ENCODE measurements at places on chromosomes 13 and 19. TPM values are rescaled to one million over a fixed set of nuclear protein-coding genes. Genes with fewer than 3 reads are reported as not detected.
A peak's percentile ranks its signal among the peaks of the same experiment; 100 is the strongest.

Gene MBD3L3
- not detected for total RNA-seq

DNA sequence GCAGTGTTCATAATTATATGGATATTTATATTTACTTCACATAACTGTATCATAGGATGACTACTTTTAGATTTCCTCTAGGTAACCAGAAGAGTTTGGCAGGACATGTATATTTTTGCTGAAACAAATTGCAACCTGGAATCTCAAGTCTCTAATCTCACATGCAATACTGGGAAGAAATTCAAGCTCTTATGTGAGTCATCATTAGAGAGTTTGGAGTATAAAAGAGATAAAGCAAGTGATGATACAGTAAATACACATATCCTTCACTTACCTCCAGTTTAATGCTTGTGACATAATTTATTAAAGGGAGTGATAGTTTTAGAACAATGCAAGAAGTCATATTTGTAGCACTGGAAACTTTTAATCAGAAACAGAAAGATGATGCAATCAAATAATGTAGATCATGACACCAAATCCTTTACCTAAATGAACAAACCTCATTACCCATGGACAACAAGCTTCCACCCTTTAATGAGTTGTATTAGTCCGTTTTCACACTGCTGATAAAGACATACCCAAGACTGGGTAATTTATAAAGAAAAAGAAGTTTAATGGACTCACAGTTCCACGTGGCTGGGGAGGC is 15.8 kb upstream of the OR7A17 start:
- H3K27ac ChIP-seq, result no peak overlapping the region
- H3K27me3 ChIP-seq, result peaks cover 19% of the 10 kb centered on the region
- DNase-seq, result no peak
- H3K36me3 ChIP-seq, result no peaks in the 10 kb centered on the region

GRCh38 chr13:28889086-28889732 is 69.1 kb downstream of the MTUS2 start:
- no peaks in the 10 kb centered on the region for H3K4me1 ChIP-seq
- H3K36me3 ChIP-seq, result no peaks in the 10 kb centered on the region
- no peaks in the 10 kb centered on the region for H3K27me3 ChIP-seq
- H3K27ac ChIP-seq, result no peak overlapping the region
- H3K4me3 ChIP-seq, result no peak overlapping the region
- no peak for DNase-seq

DNA sequence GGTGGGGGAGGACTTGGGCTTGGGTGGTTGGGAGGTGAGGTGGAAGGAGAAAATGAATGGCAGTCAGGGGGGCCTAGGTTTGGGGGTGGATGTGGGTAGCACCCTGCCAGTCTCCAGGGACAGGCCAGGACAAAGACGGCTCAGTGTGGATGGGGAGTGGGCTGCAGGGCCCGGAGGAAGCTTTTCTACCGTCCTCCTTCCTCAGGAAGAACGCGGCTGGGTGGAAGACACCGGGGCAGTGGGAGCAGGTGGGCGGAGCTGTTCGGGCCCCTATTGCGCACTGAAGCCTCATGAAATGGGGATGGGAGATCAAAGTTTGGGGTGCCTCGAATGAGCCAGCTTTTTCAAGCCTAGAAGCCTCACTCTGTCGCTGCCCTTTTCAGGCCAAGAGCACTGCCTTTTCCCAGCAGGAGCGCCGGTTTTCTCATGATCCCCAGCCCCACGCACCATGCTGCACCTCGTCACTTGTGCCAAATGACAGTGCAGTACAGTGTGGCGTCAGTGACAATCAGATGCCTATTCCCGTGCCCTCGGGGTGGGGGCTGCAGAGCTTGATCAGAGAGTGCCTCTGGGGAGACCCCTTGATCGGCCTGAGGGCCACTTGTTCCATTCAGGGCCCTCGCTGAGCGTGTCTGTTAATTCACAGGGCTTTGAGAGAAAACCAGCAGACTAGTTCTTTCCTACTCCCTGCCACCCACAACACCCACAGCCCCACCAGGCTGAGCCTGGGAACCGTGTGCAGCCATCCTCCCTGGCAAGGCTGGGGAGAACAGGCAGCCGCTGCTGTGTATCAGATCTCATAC is 1.5 kb downstream of the CALM3 start:
- H3K4me3 ChIP-seq, result peak overlapping the region; percentile 96
- H3K4me1 ChIP-seq, result peaks cover 4% of the 10 kb centered on the region
- no peaks in the 10 kb centered on the region for H3K27me3 ChIP-seq
- DNase-seq, result no peak

- H3K27ac ChIP-seq, result no peak overlapping the region
- no peaks in the 10 kb centered on the region for H3K4me1 ChIP-seq
- H3K36me3 ChIP-seq, result no peaks in the 10 kb centered on the region
Measured at GRCh38 chr19:39870171-39870971, 24.2 kb upstream of the FBL start.
